ENCODE measurements at places on chromosomes 7 and 10. TPM values are rescaled to one million over a fixed set of nuclear protein-coding genes. Genes with fewer than 3 reads are reported as not detected.

Gene PLCE1
- polyA plus RNA-seq: 0.22 TPM

Gene HMX3
- not detected for polyA plus RNA-seq

Gene GSAP
- 0.48 TPM for polyA plus RNA-seq

Gene ZDHHC4
- polyA plus RNA-seq: 52.2 TPM

Gene IL15RA
- polyA plus RNA-seq: not detected

Gene CCL26
- polyA plus RNA-seq: not detected

Gene GUSB
- 50.3 TPM for polyA plus RNA-seq

Gene DGKB
- polyA plus RNA-seq: 0.76 TPM

Gene BUB3
- polyA plus RNA-seq: 162 TPM

Gene CPN1
- polyA plus RNA-seq: not detected

Gene ADRB1
- polyA plus RNA-seq: not detected

Gene LIPN
- not detected for polyA plus RNA-seq

Gene ABCA13
- not detected for polyA plus RNA-seq

Gene OIT3
- not detected for polyA plus RNA-seq

Gene PDCD11
- polyA plus RNA-seq: 15.3 TPM

Gene RNF148
- not detected for polyA plus RNA-seq

Gene LDB3
- not detected for polyA plus RNA-seq

Measured in neural cell (in vitro differentiated cells).